Upper lobe of right lung (tissue), 1 donor: ENCODE measurements at places on chromosomes 13 and 19. TPM values are rescaled to one million over a fixed set of nuclear protein-coding genes. Genes with fewer than 3 reads are reported as not detected.

DNA sequence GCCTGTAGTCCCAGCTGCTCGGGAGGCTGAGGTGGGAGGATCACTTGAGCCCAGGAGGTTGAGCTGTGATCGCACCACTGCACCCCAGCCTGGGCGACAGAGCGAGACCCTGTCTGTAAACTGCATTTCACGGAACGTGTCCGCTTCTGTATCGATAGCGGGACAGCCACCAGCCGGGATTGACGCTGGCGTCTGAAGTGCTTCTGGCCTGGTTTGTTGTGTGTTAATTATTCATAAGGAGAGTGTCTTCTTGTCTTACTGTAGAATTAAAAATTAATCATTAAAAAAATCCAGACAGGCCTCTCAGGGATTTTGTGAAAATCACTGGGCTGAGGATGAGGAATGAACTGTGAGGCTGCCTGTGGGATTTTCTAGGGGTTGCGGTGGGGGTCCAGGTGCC is 16.2 kb upstream of the MISP start:
- H3K27me3 ChIP-seq = no peaks in the 10 kb centered on the region
- no peak overlapping the region for H3K4me3 ChIP-seq
- H3K4me1 ChIP-seq = no peaks in the 10 kb centered on the region

The CBARP gene
- total RNA-seq = 1.0 TPM

- no peaks in the 10 kb centered on the region for H3K36me3 ChIP-seq
- H3K4me3 ChIP-seq = peak overlapping the region; percentile 89
- no peaks in the 10 kb centered on the region for H3K27me3 ChIP-seq
- peaks cover 8% of the 10 kb centered on the region for H3K4me1 ChIP-seq
- no peak for DNase-seq
These were observed 2.2 kb downstream of the LHFPL6 start for GRCh38 chr13:39600766-39601165.

GRCh38 chr13:31009166-31009565 is 76.7 kb downstream of the TEX26 start:
- H3K27ac ChIP-seq = no peak overlapping the region
- DNase-seq = no peak
- no peak overlapping the region for H3K4me3 ChIP-seq
- no peaks in the 10 kb centered on the region for H3K4me1 ChIP-seq
- no peaks in the 10 kb centered on the region for H3K36me3 ChIP-seq
